LNCaP clone FGC (cell line): ENCODE measurements at places on chromosomes 7 and 10.
A peak's percentile ranks its signal among the peaks of the same experiment; 100 is the strongest.

- no peak for DNase-seq
Observed at GRCh38 chr7:157703534-157704195, 366.9 kb downstream of the DNAJB6 start.

- DNase-seq = no peak
Observed at GRCh38 chr10:85598646-85599045, 767.9 kb downstream of the GRID1 start.

- no peak for DNase-seq
Observed at GRCh38 chr10:121823993-121824463, 103.8 kb downstream of the ATE1 start.

GRCh38 chr7:110375068-110375467, 715.9 kb upstream of the LRRN3 start:
- no peak for DNase-seq

DNA sequence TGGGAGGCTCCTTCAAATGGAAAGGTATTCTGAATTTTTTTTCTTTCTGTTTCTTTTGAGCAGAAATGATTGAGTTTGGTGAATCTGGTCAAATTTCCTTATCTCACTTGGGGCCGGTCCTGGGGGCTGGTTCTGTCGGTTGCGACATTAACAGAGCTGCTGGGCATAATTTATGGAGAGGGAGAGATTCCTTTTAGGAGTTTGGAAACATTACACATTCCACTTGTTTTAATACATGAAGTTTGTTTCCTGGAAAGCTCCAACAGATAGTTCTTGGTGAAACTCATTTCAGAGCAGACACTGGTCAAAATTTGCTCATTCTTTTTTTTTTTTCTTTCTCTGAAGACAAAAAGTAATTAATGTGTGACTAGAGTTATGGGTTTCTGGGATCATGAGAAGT, 129.9 kb downstream of the ABCA13 start:
- no peak for DNase-seq

- DNase-seq = no peak
Observed at GRCh38 chr7:100890653-100891567, 1.4 kb upstream of the UFSP1 start.

DNA sequence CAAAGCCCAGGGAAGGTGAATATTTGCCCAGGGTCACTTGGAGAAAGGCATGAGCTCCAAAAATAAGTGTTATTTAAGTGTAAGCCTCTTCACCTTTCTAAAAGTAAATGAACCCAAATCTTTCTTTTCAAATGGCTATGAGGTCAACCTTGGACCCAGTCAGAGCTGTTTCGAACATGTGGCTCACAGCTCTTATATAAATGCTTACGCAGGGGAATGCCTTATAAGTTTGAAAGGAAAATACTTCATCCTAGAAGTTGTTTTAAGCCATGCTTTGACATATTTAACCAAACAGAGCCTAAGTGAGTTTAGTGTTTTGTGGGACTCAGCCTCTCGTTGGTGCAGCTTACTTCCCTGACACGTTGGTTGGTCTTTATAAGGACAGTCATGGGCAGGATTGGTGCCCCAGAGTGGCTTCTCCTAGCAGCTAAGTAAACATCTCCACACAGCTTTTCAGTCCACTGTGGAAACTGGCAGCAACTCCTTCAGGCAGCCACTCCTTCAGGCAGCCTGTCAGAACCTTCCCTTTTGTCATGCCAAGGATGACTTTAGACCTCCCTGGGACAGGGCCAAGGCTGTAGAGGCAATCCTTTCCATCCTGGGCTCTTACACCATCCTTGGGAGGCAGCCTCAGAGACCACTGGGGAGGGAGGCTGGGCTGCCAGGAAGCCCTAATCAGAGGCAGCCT, 43.6 kb downstream of the MINDY4 start:
- DNase-seq = no peak

DNA sequence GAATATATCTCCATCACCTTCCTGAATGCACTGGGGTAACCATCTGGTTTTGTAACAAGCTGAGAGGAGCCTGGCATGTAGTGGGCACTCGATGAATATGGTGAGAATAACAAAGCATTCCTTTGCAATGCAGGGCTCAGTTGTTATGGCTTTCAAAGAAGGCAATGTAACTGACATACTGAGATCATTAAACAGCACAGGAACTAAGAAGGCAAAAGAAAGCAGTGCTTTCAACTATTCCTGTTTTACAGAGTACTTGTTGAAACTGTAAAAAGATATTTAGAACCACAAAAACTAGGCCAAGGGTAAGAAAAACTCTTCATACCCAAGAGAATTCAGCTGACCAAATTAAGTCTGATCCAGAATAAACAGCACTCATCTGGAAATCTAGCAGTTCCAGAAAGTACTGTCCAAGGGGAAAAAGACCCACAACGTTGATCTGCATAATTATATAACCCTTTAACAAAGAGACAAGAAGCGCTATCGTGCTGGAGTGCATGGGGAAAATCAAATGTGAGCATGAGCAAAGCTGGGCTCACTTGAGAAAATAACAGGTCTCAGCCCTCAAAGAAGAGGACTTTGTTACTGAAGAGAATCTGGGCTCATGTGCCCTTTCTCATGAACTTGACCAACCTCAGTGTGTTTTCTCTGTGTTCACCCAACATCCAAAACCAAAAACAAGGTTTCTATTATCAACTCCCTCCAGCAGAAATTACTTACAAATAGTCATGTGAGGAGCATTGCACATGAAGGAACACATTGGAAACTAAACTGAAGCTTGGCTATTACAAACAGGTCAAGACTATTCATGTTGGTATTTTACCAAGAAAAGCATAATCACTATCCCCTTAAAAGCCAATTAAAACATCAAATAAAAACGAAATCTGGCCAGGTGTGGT, 116.2 kb downstream of the AVL9 start:
- no peak for DNase-seq

- no peak for DNase-seq
Observed at GRCh38 chr10:31664803-31665202, 263.8 kb downstream of the ARHGAP12 start.

DNA sequence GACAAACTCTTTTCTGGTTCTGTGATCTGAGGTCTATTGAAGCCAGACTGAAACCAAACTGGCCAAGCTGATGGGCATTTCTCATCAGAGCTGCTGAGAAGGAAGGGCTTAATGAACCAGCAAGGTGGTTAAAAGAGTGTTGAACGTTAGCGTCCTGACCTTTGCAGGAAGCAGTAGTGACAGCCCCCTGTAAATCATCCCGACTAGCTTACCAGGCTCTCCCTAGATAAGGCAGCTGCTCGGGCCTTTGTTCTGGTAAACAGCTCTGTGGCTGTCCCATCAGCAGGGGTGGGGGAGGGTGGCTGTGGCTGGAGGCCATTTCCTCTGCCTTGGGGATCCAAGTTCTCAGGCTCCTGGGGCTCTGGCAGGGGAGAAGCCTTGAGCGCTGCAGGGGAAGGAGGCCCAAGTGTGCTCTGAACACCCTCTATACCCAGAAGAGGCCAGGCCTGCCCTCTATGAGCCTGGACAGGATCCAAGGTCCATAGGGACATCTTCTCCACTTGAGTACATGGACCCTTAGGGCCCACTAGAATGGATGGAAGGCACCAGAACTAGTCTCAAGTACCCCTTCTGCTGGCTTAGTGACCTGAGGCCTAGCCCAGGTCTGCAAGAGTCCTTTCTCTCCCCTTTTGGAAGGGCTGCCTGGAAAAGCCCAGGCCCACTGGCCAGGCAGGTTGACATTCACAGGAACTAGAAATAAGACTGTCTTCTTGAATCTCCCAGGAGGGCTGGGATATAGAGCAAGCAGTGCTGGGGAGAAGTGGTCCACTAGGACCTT, 134.6 kb downstream of the ARHGAP22 start:
- no peak for DNase-seq

GRCh38 chr7:103793614-103794013, 195.8 kb downstream of the RELN start:
- no peak for DNase-seq

GRCh38 chr10:125103924-125104323, 56.4 kb downstream of the CTBP2 start:
- no peak for DNase-seq

- peak; percentile 65 for DNase-seq
Observed at GRCh38 chr10:58086763-58087150, 180.9 kb downstream of the IPMK start.
